ENCODE measurements at places on chromosomes 3 and 15. TPM values are rescaled to one million over a fixed set of nuclear protein-coding genes. Genes with fewer than 3 reads are reported as not detected.

DNA sequence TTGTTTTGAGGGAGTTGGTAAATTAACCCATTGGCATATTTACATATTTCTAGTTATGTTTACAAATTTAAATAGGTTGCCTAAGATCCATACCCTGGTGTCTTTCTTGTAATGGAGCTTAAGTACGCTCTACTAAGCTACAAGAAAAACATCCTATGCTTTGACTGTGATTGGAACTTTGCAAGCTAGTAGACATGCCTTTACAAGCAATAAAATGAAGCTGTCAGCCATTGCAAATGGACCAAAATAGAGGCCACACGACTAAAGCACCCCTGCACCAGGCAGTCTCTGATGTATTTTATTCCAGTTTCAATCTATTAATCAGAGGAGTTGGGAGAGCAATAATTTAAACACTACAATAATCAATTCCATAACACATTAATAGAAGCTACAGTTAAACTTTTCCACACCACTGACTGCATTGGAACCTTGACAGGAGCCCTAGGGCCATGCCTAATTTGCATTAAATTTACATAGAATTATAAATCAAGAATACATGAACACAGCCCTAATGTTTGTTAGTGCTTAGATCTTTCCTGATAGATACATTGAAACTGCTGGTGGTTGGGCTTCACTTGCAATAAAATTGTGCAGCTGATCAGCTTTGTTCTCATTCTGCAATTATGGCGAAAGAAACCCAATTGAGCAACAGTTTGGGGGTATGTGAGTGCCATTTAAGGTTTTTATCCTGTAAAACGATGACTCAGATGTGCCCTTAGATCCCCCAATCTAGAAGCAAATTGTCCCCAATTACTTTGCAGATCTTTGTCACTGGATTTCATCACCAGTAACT is 360.1 kb downstream of the LSAMP start:
- no peak for DNase-seq

The KLHL18 gene
- total RNA-seq: 45.8 TPM

DNA sequence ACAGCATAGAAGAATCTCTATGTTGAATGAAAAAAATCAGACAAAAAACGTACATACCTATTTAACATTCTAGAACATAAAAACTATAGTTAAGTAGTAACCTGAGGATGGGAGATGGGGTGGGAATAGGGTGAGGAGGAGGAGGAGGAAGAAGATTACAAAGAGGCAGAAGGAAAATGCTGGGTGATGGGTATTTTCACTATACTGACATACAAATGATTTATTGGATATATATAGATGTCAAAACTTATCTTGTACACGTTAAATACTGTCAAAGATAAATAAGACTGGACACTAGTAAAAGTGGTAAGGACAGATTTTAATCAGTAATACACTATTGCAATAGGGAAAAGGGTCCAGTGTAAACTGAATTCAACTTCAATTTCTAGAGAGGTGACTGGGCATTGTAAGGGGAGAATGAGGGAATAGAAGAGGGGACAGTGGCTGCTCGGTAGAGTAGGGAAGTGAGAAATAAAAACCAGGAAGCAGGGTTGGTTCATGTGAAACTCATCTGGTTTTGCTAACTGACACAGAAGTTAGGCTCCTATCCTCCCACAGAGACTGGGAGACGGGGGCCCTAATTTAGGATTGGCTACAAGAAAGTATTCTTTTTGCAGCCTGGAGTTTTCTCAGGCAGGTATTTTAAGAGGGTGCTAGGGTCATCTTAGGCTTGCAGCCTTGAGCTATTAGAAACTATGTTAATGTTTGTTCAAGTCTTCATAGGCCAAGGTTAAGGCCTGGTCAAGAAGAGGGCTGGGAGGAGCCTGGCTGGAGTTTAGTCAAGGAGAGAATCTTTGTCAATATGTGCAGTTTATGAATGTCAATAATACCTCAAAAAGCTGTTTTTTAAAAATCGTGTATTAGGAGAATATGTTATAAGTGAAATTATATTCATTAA is 15.0 kb upstream of the C15orf61 start:
- no peak for DNase-seq

The CEMIP gene
- total RNA-seq: 0.17 TPM

DNA sequence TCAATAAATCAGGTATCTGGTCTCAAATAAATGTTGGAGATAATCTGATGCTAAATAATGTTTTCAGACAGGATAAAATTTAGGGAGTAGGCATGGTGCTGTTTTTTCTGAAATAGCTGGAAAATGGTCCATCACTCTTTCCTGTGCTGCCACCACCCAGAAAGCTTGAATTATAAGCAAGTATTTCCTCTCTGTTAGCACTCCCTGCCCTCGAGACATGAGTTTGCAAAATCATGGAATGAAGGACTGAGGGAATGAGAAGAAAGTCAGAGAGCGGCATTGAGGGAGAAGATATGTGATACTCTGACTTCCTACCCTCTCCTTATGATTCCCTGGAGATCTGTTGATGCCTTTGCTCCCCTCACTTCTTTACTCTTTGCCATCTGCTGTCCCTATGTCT is 1095.7 kb downstream of the IGSF11 start:
- DNase-seq: no peak

- DNase-seq: no peak
Measured at GRCh38 chr15:65722191-65722590, 69.9 kb downstream of the DENND4A start.

The UROC1 gene
- total RNA-seq: not detected

DNA sequence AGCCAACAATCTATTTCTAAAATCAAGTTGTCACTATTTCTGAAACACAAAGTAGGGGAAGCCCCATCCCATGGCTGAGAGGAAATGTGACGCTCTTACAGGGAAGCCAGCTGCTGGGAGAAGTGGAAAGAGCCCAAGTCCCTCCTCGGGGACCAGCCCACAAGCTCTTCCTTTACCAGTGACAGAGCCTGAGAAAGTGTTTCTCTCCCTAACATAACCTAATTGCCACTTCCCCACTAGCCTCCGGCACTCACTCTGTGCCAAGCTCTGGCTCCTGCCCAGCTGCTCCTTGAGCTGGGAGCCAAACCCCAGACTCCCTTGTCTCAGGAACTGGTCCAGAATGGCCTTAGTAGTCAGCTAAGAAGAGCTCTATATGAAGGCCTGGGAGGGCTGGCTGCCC is 42.9 kb downstream of the TNFAIP8L3 start:
- peak; percentile 70 for DNase-seq

The NLGN1 gene
- 0.58 TPM for total RNA-seq

DNA sequence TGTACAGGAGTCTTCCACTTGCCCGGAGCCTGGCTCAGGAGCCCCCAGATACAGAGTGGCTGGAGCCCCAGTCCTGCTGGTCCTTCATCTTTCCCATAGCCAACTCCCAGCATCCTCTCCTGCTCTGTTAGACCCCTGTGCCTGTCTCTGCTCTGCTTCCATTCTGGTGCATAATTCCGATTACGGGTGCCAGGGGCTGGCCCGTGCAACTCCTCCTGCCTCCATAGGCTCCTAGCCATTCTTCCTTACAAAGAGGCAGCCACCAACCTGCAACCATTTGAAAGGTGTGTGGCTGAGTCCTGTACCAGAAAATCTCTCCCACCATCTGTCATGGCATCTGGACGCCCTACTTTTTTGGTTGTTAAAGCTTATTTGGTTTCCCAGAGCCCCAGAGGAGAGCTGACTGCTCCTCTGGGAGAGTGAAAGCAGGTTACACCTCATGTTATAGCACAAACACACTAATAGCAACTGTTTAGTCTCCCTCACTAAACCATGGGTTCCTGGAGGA is 5.2 kb upstream of the RAD18 start:
- DNase-seq: no peak

- no peak for DNase-seq
Measured at GRCh38 chr3:131402391-131403039, 20.9 kb downstream of the NUDT16 start.

The KIF23 gene
- total RNA-seq: 0.69 TPM

DNA sequence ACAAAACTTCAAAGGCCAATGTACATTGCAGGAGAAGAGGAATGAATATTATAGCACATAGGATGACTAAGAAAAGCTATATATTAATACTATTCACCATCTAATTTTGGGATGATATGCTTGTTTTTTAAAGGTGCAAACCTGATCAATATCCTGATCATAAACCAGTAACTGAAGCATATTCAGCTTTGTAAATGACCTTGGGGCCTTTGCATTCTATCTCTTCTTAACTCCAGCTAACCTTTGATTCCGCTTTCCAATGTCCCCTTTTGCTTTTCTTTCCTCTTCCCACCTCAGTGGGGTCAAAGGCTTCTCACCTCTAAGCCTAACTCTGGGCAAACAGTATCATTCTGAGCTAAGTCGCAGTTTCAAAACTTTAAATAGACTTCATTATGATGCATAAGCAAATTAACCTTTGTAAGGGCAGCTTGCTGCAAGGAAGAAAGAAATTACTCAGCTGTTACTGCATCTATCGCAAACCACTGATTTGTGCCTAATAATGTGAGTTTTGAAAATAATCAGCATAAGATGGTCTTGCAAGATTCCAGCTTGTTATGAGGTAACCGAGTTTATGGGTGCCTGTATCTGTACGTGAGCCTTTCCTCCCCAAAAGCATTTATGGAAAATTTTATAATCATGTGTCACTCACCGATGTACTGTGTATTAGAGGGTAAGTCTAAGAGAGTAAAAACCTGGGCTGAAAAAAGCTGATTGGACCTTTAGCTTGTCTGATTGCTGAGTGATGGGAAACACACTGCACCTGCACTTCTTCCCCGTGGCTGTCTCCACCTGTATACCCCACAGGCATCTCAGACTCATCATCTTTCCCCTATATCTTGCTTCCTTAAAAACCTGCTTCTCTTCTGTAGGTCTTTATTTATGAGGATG is 116.8 kb downstream of the TPRG1 start:
- no peak for DNase-seq

DNA sequence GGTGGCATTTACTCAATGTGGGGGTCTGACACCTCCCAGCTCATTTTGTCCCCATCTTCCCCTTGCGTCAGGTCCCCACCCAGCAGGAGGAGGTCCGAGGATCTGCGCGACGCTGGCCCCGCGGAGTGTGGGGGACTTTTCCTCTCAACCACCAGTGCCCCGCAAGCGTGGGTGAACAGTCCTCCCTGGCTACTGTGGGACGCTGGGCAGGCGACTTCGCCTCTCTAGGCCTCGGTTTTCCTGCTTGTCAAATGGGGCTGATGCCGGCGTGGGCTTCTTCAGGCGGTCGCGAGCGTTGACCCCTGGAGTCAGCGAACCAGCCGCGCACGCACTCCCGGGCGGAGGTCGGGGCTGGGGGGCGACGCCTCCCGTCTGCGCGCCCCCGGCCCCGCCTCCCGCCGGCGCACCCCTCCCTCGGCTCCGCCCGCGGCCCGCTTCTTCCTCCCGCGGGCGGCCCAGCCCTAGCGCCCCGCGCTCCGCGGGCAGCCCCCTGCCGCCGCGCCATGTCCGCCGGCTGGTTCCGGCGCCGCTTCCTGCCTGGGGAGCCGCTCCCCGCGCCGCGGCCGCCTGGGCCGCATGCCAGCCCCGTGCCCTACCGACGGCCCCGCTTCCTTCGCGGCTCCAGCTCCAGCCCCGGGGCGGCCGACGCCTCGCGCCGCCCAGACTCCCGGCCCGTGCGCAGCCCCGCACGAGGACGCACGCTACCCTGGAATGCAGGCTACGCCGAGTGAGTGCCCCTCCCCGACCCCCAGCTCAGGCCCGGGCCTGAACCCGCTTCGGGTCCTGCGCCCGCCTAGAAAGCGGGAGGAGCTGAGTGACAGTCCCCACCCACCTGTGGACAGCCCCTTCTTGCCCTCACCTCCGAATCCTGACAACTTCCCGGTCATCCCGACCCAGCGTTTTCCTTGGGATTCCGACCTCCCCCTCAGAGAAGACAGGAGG is at the start of gene PPM1M:
Gene PPM1M, plus strand, starts transcription at position 438 of the 942 bp plus-strand sequence. Its CDS starts 66 bp downstream, at position 504.
- peak; percentile 55 for DNase-seq

The CFAP91 gene
- total RNA-seq: 0.52 TPM

GRCh38 chr3:117922039-117922438 is 1112.6 kb downstream of the IGSF11 start:
- no peak for DNase-seq

- DNase-seq: no peak
Measured at GRCh38 chr3:76131396-76132153, 346.2 kb upstream of the ZNF717 start.

- no peak for DNase-seq
Measured at GRCh38 chr15:93245661-93246042, 156.6 kb upstream of the RGMA start.

DNA sequence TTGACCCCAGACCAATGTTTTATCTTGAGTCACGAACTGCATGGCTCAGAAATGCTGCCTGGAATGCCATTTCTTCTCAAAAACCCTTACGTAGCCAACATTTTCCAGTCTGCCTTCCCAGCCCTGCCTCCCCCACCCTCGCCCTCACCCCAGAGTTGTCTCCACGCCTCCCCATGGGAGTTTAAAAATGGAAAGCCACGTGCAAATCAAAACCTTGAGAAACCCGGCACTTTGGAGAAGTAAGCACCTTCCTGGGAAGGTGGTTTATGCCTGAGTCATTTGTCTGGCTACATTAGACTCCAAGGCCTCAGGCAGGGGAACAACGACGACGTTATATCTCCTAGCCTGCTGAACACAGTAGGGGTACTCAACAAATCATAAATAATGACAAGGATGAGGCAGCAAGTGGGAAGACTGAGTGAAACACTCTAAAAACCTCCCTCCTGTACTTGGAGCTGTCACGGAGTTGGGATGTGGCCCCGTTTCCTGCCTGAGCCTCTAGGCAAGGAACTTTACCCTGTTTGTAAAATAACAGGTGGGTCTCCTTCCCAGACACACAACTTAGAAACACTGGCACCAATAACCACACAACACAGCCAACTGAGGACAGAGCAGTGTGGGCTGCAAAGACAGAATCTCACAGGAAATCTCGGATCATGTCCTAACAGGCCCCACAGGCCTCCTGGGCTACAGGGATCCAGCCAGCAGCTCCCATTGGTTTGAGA is 179.1 kb downstream of the NTRK3 start:
- no peak for DNase-seq

DNA sequence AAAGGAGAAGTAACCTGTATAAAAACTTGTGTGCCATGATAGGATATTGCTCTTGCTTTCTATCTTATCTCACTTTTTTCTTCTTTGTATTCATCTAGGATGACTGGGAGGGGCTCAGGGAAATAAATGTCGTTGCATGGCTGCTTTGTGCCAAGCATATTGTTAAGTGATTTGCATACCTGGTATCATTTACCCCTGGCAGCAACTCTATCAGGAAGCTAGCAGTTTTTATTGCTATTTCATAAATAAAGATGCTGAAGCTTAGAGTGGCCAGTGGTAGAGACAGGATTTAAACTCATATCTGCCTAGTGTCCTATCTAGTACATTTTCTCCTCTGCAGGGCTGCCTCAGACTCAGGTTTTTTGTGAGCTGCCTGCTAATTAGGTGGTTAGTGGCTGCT is 253.3 kb downstream of the PTPRG start:
- DNase-seq: no peak

The CEP19 gene
- 0.97 TPM for total RNA-seq

DNA sequence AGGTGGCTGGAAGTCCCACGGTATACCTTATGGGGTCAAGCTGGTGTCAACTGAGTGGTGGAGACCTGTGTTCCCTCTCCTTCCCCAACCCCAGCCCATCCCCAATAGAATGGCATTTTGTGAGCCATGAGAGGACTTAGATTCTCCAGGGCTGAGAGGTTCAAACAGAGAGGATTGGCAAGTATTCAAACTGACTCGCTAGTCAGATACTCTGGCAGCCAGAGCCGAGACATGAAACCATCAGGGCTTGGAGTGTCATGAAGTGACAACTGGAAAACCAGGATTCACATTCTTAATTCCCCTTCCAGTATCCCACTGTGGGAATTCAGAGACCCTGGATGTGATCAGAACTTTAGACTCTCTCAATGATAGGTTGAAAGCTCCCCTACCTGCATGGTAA is 159.4 kb upstream of the SNTN start:
- no peak for DNase-seq

Measured in psoas muscle (tissue), 8 donors.